ENCODE measurements at places on chromosomes 12 and 14.

- DNase-seq, result no peak
Measured at GRCh38 chr12:21220266-21220665, 89.3 kb downstream of the SLCO1B1 start.

- DNase-seq, result no peak
Measured at GRCh38 chr14:87465770-87466169, 527.2 kb downstream of the GALC start.

GRCh38 chr12:104596134-104596799, 139.5 kb downstream of the CHST11 start:
- DNase-seq, result peak; percentile 91

DNA sequence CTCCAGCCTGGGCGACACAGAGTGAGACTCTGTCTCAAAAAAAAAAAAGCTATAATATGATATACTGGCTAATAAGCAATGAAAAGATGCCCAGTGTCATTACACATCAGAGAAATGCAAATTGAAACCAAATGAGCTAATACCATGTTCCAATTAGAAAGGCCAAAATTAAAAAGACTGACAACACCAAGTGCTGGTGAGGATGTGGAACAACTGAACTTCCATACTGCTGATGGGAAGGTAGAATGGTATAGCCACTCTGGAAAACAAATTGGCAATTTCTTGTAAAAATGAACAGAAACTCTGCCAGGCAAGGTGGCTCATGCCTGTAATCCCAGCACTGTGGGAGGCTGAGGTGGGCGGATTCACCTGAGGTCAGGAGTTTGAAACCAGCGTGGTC, 8.5 kb upstream of the PHETA1 start:
- DNase-seq, result no peak

GRCh38 chr12:99367181-99367580, 280.4 kb upstream of the GARIN6 start:
- no peak for DNase-seq

DNA sequence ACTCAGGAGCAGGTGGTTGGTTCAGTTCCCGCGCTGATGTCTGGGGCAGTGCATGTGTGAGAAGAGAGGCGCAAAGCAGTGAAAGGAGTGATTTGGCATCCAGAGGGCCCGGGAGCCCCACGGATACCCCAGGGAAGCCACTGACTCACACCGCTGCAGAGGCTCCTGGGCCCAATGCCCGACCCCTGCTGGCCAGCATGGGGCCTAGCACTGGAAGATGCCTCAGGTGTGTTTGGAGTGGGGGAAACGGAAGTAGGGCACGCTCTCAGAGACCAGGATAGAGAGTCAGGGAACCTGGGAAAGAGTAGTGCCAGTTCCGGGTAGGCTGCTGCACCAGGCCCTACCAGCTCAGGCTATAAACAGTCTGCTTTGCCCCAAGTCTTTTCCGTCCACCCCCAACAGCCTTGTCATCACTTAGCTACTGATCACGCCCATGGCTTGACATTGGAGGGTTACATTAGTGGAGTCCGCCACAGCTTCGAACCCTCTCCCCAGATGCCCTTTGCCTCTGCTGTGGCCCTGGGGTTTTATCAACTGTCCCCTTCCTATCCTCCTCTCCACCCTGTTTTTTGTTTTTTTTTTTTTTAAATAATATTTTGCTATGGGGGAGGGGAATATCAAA, 9.5 kb upstream of the CSAD start:
- DNase-seq, result peak; percentile 51

DNA sequence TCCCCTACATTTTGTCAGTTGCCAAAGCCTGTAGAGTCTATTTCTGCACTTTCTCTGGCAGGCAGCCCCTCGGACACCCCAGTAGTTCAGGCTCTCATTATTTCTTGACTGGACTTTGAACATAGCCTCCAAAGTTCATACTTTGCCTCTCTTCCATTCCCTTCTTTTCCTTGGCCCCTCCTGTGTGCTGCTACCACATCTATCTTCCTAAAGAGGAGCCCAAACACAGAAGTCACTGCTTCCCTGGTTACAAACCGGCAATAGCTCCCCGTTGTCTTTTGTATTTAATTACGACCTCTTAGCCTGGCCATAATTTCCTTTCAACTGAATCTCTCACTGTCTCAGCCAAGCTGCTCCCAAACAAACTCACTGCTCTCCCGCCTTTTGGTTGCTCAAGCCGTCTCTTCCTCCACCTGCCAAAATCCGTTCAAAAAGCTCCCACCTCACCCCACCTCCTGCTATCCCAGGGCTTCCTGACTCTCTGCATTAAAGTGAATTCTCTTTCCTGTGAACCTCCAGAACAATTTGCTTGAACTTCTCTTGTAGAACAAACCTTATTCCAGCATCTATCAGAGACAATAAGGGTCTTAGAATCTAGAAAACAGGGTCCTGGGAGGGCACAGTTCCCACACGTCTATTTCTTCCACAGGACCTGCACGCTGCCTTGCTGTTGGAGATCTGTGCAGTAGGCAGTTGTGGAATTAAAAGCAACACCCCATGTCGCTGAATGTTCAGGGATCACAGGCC, 46.9 kb downstream of the PRMT8 start:
- no peak for DNase-seq

DNA sequence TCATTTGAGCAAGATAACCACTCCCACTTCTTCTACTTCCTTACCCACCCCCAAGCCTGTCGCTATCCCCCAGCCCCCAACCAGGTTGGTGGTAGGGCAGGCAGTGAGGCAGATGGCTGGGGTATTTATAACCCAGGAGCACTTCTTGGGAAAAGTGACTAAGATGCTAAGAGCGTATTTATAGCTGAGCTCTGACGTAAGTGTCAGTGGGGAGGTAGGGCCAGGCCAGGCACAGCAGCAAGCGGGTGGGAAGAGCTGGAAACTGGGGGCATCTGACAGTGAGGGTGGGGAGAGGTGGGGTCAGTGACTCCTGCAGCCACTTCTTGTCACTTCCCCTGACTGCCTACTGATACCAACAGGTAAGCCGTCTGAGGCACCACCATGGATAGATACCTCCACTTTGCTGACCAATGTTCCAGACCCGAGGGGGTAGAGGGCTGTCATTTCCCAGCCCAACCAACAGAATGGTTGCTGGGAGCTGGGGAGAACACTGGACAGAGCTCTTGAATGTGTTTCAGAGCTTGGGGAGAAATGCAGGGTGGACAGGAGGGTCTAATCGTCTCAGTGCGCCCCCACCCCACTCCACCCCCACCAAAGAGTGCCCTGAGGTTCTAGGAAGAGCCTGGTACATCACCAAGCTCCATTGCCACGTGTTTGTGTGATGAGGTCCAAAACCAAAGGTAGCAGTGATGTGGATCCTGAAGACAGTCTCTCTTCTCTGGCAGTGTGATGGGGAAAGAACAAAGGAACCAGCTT, 2.7 kb upstream of the INHBE start:
- peak; percentile 87 for DNase-seq

GRCh38 chr14:72498646-72499045, 395.3 kb downstream of the DPF3 start:
- DNase-seq, result no peak

- DNase-seq, result no peak
Measured at GRCh38 chr12:43754015-43754414, 4.6 kb downstream of the PUS7L start.

DNA sequence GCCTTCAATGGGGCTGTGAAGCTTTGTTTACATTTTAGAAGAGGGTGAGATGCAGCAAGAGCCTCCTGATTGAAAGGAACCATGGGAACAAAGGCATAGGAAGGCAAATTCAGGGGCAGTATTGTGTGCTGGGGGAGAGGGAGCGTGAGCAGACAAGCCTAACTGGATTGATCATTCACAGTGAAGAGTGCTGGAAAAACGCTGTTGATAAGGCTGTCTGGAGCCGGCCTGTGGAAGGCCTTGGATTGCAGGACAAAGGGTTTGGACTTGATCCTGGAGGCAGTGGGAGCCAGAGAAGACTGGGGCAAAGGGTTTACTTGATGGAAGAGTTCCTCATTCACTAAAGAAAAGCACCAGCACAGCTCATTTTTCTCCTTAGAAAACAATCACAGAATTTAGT, 160.5 kb downstream of the PAH start:
- DNase-seq, result no peak

GRCh38 chr14:68888883-68889282, 90.2 kb downstream of the ACTN1 start:
- no peak for DNase-seq

GRCh38 chr12:51847643-51848325, 734 bp downstream of the FIGNL2 start:
- no peak for DNase-seq

DNA sequence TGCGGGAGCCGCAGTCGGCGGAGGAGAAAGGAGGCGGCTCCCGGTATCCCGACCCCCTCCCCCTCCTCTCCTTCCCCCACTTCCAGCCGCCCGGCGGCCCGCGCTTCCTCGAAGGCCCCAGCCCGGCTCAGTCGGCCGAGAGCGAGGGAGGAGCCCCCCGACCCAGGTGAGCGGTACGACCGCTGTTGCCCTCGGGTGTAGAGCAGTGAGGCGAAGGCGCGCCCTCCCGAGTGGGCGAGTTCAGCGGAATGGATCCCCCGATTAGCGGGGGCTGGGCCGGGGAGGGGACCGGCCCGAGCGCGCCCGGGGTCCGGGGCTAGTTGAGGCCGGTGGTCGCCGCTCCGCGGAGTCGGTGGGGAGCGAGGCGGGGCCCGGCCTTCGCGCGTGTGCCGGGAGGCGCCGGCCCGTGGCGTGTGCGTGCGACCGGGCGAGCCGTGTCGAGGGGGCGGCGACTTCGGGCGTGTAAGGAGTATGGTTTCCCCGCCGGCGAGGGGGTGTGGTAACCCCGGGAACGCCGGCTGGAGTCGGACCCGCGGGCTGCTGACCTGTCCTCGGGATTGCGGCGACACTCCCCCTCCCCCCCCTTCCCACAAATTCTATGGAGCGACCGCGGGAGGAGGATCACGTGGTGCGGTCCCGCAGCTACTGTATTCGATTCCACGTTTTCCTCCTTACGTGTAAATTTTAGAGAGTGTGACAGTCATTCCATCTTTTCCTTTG, 501 bp downstream of the RIMKLB start:
- DNase-seq, result no peak

GRCh38 chr12:11718768-11719253, 69.3 kb downstream of the ETV6 start:
- DNase-seq, result peak; percentile 69

DNA sequence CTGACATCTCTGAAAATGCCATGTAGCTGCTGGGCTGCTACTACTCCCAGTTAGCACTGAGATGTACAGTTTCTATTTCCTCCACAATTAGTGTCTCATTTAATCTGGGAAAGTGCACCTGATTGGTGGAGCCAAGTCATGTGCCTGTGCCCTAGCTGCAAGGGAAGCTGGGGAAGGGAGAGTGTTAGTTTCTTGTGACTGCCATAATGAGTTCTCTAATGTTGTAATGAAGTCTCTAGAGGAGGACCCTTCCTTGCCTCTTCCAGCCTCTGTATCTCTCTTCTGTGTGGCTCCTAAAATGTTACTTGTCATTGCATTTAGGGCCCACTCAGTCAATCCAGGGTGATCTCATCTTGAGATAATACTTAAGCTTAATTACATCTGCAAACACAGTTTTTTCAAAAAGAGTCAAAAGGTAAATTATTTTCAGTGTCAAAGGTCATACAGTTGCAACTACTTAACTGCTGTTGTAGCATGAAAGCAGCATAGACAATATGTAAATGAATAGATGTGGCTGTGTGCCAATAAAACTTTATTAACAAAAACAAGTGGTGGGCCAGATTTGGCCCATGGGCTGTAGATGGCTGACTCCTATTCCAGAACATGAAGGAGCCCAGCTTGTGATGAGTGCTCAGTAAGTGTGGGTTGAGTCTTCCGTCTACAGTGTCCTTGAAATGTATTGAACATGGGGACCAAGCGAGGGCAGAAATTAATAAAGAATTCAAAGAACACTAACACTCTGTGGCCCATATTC, 137.2 kb upstream of the MAP1LC3B2 start:
- no peak for DNase-seq

- DNase-seq, result no peak
Measured at GRCh38 chr14:72751276-72752033, 142.4 kb downstream of the DPF3 start.

GRCh38 chr12:115960868-115961802, 316.4 kb downstream of the MED13L start:
- no peak for DNase-seq

DNA sequence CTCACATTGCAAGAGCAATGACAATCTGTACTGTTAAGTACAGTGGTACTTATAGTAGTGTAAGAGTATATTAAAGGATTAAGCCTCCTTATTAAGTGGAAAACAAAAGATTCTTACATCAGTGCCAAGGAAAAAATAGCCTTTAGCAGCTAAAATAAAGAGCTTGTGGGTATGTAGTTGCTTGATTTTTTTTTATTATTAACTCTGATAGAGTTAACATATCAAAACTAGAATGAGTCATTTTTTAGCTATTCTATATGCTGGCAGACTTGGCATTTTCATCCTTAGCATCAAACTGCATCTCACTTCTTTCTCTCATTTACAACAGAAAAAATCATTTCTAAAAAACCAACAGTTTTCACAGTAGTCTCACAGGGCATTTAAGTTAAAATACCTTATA, 86.5 kb downstream of the ATP2B1 start:
- no peak for DNase-seq

DNA sequence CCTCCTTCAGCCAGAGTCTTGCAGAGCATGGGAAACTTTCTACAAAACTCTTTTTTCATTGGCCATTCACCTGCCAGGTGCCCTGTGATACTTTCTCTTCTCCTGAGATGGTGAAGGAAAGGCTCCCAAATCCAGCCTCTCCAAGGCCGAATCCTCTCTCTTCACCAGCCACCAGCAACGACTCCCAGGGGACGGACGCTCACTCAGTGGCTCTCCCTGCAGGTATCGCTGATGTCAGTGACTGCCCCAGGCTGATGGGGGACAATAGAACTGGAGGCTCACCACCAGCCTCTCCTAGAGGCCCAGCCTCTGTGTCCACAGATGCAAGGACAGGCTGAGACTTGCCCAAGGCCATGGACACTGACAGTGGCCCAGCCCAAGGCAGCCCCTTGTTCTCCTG, 204.1 kb downstream of the BCL11B start:
- no peak for DNase-seq

- DNase-seq, result no peak
Measured at GRCh38 chr12:86730233-86730632, 474.0 kb upstream of the MGAT4C start.

- DNase-seq, result no peak
Measured at GRCh38 chr14:91372671-91373495, 44.7 kb downstream of the CCDC88C start.

- DNase-seq, result no peak
Measured at GRCh38 chr12:66195242-66195641, 6.2 kb downstream of the IRAK3 start.

All from HCEC 1CT (cell line).